ENCODE measurements at places on chromosomes 16 and 17.
A peak's percentile ranks its signal among the peaks of the same experiment; 100 is the strongest.

GRCh38 chr17:50060951-50061712, 5.2 kb downstream of the ITGA3 start:
- no peak for DNase-seq

- DNase-seq = peak; percentile 42
These were observed 3.0 kb downstream of the UBALD2 start for GRCh38 chr17:76268015-76268749.

DNA sequence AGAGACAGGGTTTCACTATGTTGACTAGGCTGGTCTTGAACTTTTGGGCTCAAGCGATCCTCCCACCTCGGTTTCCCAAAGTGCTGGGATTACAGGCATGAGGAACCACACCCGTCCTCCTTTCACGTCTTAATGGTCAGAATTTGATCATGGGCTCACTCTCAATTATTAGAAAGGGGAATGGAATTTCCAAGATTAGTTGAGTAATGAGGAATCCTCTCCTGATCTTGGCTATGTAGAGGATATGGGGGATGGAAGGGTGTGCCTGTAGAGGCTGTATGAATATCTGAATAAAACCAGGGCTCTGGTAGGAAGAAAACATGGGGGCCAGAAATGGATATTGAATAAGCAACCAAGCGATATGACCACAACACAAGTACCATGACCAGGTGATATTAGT, 25.9 kb upstream of the SMURF2 start:
- DNase-seq = no peak

DNA sequence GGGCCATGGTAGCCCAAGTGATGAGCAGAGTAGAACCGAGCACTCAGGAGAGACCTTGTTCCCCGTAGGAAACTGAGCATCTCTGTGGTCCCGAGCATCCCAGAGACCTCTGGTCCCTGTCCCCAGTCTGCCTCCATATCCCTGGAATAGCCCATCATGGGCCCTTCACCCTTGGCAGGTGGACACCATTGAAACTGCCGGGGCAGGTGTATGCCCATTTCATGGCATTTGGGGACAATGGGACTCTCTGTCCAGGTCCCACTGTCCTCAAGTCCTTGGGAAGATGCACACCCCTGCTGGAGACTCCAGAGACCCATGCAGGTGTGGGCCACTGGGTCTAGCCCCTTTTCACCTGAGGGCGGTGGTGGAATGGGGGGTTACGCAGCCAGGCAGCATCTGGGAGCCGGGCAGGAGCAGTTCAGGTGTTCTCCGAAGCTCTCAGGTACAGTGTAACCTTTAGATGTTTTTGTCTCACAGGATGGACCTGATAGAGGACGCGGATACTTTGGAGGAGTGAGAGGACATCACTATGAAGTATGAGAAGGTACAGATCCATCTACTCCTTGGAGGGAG, 75.9 kb downstream of the GOSR1 start:
- DNase-seq = no peak

GRCh38 chr17:73620414-73620813, 23.8 kb downstream of the SDK2 start:
- DNase-seq = no peak

DNA sequence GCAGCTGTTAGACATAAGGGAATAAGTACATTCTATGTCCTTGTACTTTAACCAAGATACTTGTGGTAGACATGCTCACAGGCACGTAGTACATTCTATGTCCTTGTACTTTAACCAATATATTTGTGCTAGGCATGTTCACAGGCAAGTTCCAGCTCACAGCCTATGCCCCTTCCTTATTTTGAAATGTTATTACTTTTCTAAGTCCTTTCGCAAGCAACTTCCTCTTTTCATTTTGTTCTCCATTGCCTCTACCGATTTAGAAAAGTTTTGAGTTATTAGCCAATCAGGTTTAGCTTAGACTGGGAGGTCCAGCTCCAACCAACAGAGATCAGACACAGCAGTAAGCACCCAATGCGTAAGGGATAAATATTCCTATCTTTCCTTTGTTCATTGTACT, 60.1 kb upstream of the NUDT7 start:
- no peak for DNase-seq

DNA sequence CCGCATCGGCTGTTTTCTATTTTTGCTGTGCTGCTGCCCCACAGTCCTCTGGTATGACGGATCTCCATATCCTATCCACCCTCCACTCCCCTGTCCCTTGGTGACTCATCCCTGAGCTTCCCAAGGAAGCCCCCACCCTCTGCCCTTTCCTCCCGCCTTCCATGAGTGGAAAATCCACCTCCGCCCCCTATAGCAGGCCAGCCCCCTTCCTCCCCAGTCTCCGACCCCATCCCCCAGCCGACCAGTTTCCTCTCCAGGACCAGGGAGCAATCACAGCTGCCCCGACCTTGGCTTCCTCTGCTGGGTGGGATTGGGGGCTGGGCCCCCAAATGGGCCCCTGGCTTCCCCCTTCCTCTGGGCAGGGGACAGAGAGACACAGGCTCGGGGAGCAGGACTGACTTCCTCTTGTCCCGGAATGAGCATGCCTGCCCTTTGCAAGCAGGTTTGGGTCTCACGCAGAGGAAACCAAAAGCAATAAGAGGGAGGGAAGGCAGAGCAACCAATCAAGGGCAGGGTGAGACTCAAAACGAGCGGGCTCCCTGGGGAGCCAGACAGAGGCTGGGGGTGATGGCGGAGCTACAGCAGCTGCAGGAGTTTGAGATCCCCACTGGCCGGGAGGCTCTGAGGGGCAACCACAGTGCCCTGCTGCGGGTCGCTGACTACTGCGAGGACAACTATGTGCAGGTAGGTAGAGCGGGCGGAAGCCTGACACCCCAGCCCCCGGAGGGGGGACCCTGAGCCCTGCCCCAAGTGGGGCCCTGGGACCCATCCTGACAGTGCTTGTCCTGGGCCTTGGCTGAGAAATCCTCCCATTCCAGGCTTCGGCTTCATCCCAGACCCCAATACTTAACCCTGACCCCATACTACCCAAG, at the start of the genes ABI3 and GNGT2:
Gene ABI3, plus strand, starts transcription at position 550 of the 872 bp plus-strand sequence. Its CDS starts 18 bp downstream, at position 568.
Gene GNGT2, minus strand, starts transcription at position 417 of the 872 bp plus-strand sequence. CDS start 3,152 bp downstream, outside the sequence.
- DNase-seq = peak; percentile 26

- DNase-seq = no peak
These were observed 16.7 kb downstream of the RHOT1 start for GRCh38 chr17:32158870-32159585.

DNA sequence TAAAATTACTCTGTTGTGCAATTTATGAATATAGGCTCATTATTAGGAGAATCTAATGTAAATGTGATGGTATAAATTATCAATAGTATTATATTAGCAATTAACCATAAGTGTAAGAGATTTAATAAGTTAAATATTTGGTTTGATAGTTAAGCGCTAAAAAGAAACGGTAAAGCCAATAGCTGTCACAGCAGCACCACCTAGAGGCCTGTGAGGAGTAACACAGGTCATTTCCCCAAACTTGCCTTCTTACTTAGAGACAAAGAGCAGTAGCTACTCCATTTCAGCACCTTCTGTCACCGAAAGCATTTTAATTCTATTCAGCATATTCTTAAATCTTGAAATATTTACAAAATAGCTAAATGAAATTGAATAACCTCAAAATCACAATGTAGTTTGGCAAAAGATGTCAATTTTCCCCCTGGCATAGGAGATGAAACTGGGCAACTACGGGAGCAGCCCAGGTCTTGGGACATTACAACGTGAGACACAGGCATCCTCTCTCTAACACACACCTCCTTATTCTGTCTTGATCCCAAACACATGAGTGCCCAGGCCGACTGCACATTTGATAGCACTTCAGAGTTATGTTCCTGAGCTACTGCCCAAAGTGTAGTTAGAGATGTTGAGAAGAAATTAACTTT, 14.3 kb upstream of the DYNLRB2 start:
- DNase-seq = peak; percentile 90

DNA sequence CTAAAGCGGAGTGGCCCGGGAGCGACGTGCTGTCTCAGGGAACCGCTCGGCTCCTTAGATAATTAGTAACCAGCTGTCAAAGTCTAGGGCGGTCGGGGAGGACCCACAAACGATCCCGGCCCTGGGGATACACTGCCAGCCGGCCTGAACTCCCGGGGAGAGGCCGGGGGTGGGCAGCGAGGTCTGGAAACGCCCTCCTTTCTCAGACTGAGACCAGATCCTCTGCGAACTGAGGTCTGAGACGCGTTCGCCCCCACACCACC, 1.3 kb downstream of the HNF1B start:
- DNase-seq = peak; percentile 74

DNA sequence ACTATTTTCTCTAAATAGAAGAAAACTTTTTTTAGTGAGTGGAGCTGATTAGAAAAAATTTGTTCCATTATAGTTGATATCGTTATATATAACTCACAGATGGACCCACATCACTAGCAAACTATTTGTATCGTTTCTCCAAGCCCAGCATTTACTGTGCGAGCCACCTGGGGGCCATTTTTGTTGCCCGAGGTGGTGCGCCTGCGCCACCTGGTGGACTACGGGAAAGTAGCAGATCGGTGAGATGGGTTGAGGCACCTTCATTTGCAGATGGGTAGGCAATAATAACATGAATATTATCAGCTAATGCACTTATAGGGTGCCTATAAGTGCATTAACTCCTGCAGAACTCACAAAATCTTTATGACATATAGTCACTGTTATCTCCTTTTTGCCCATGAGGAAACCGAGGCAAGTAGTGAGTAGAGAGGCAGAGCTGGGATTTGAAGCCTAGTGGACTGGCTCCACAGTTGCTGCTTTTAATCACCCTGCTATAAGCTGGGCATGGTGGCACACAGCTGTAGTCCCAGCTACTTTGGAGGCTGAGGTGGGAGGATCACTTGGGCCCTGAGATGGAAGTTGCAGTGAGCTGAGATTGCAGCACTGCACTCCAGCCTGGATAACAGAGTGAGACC, 23.2 kb upstream of the NTN1 start:
- DNase-seq = peak; percentile 54

- DNase-seq = no peak
These were observed 50.2 kb downstream of the SDK2 start for GRCh38 chr17:73594025-73594424.

DNA sequence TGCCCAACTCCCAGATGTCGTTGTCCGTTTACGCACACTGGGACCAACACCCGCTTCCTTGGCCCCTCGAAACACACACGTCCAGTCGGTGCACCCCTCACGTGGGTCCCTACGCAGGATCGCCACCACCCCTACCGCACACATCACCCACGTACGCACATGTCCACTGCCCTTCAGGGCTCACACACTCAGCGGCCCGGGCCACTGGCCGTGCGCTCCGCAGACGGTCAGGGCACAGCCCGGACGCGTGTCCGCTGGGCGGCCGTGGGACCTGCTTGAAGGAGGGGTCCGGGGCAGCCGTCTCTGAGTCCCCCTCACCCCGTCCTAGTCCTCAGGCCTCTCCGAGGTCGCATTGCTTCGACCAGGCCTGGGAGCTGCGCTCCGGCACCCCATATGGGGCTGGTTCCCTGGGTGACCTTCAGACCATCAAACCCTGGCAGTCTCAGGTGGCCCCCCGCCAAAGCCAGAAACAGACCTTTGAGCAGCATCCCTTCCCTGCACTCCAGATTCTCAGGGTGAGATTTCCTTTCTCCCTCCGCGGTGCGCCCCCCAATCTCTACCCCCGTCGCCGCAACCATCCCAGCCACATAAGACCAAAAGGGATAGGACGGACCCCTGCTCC, 914 bp upstream of the GPRC5B start:
- DNase-seq = peak; percentile 77

- no peak for DNase-seq
These were observed 28.5 kb downstream of the CUEDC1 start for GRCh38 chr17:57926723-57927047.

GRCh38 chr16:3520413-3520812, 19.6 kb downstream of the CLUAP1 start:
- DNase-seq = peak; percentile 76

DNA sequence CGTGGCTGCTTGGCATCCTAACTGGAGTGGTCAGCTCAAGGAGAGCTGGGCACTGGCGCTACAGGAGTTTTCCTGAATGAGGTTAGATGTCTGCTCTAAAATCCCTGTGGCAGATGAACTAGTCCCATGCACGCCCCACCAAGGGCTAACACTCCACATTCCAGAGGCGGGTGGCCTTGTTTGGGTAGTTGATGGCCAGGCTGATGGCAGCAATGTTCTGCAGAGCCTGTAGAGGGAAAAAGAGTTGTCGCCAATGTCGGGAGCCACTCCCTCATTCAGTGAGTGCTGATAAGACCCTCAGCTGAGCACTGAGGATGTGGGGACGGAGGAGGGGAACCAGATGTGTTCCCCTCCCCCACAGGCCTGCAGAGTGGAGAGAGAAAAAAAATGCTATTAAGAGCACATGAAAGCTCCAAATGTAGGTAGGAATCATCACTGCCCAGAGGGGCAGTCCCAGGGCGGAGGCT, 42.5 kb upstream of the ATP2A3 start:
- no peak for DNase-seq

GRCh38 chr16:50539822-50540710, 8.1 kb upstream of the NKD1 start:
- DNase-seq = peak; percentile 43

DNA sequence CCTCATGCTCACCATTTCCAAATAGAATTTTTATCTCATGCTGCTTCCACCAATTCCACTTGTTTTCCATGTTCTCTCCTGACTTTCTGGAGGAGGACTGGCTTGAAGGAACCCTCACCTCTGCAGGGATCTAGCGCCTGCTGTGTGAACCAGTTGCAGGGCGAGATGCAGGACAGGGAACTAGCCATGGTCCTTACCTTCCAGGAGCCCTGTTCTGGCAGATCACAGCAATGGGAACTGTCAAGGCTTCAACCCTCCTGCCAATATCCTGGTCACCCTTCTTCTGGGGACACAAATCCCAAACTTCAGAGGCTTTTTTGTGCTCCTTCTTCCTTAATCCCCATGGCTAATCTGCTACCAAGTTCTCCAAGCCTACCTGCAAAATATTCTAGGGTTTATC, 60.4 kb upstream of the MMP2 start:
- no peak for DNase-seq
